Upper lobe of left lung (tissue), 6 donors: ENCODE measurements at places on chromosomes 1 and 21. TPM values are rescaled to one million over a fixed set of nuclear protein-coding genes. Genes with fewer than 3 reads are reported as not detected.

GRCh38 chr21:27476696-27477095, 509.8 kb upstream of the ADAMTS5 start:
- no peaks in the 10 kb centered on the region for H3K4me1 ChIP-seq
- H3K27me3 ChIP-seq = no peaks in the 10 kb centered on the region
- no peak overlapping the region for H3K4me3 ChIP-seq
- no peaks in the 10 kb centered on the region for H3K36me3 ChIP-seq

Gene GIPC2
- 2.1 TPM for total RNA-seq

GRCh38 chr1:65866439-65866838, 73.7 kb downstream of the PDE4B start:
- H3K27ac ChIP-seq = no peak overlapping the region
- H3K4me3 ChIP-seq = no peak overlapping the region
- DNase-seq = no peak
- H3K27me3 ChIP-seq = no peaks in the 10 kb centered on the region

DNA sequence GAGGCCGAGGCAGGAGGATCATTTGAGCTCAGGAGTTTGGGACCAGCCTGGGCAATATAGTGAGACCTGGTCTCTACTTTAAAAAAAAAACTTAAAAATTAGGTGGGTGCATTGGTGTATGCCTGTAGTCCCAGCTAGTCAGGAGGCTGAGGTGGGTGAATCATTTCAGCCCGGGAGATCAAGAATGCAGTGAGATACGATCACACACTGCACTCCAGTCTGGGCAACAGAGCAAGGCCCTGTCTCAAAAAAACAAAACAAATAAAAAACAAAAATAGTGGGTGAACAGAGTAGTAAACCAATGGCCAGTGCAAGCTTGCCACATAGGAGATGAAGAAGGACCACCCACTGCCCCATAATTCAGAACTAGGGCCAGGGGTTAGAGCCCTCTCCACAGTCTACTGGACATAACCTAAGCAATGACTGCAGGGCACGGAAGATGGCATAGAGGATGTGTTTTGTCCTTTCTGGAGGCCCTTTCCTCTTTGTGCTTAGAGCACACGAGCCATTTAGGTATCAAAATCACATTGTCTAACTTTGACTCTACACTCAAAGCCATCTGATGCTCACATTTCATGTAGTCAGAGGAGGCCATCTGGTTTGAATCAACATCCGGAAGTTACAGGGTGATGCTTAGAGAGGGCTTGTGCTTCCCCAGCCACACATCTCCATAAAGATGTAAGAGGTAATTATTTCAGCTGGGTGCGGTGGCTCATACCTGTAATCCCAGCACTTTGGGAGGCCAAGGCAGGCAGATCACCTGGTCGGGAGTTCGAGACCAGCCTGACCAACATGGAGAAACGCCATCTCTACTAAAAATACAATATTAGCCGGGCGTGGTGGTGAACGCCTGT, 12.6 kb downstream of the CD2 start:
- H3K27me3 ChIP-seq = no peaks in the 10 kb centered on the region
- no peak for DNase-seq
- no peak overlapping the region for H3K4me3 ChIP-seq
- no peaks in the 10 kb centered on the region for H3K36me3 ChIP-seq
- peaks cover 4% of the 10 kb centered on the region for H3K4me1 ChIP-seq
- peak overlapping the region; percentile 18 for H3K27ac ChIP-seq

DNA sequence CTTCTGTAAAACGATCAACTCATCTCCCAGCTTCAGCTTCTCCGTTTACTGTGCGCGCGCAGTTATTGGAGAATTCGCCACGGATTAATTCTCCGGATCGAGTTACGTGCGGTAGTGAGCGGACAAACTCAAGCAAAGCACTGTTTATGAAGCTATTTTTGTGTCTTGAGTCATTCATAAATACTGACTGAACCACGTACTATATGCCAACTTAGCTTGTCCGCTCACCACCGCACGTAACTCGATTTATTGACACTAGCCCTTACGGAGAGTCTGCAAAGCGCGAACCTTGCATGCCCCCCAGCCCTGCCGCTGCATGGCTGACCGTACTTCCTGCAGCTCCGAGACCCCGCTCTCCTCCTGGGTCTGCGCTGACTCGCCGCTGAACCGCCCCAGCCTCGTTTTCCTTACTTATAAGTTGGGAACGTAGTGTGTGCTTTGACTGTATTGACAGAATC, 773 bp downstream of the CHD1L start:
- peak; percentile 62 for DNase-seq
- H3K4me3 ChIP-seq = peak overlapping the region; percentile 62
- no peaks in the 10 kb centered on the region for H3K27me3 ChIP-seq
- peaks cover 41% of the 10 kb centered on the region for H3K4me1 ChIP-seq
- H3K27ac ChIP-seq = peak overlapping the region; percentile 87
- no peaks in the 10 kb centered on the region for H3K36me3 ChIP-seq

Gene CFHR3
- total RNA-seq = not detected

DNA sequence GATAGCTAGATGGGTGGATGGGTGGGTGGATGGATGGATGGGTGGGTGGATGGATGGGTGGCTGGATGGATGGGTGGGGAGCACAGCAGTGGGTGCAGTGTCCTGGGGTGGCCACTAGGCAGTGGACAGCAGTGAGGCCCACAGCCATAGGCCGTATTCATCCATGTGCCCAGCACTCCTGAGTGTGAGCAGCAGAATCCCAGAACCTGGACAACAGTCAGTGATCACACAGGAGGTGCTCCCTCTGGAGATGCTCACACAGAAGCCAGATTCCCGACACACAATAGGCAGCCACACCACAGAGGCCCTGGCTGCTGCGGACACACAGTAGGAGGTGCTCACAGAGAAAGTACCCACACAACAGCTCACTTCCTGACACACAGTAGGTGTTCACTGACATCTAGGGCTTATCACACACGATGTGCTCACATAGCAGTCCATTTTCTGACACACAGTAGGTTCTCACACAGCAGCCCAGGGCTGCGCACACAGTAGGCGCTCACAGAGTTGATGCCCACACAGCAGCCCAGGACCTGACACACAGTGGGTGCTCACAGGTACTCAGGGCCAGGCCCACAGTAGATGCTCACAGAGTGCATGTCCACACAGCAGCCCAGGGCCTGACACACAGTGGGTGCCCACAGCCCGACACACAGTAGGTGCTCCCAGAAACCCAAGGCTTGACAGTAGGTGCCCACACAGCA, 64.0 kb downstream of the RAP1GAP start:
- H3K27me3 ChIP-seq = no peaks in the 10 kb centered on the region
- H3K27ac ChIP-seq = no peak overlapping the region
- no peak overlapping the region for H3K4me3 ChIP-seq

Gene COL24A1
- 0.67 TPM for total RNA-seq

Gene GPR161
- total RNA-seq = 13.6 TPM

- no peaks in the 10 kb centered on the region for H3K36me3 ChIP-seq
- no peak overlapping the region for H3K27ac ChIP-seq
- no peaks in the 10 kb centered on the region for H3K27me3 ChIP-seq
- H3K4me3 ChIP-seq = no peak overlapping the region
- DNase-seq = no peak
These were observed 68.0 kb downstream of the ADAMTS1 start for GRCh38 chr21:26777166-26777565.

DNA sequence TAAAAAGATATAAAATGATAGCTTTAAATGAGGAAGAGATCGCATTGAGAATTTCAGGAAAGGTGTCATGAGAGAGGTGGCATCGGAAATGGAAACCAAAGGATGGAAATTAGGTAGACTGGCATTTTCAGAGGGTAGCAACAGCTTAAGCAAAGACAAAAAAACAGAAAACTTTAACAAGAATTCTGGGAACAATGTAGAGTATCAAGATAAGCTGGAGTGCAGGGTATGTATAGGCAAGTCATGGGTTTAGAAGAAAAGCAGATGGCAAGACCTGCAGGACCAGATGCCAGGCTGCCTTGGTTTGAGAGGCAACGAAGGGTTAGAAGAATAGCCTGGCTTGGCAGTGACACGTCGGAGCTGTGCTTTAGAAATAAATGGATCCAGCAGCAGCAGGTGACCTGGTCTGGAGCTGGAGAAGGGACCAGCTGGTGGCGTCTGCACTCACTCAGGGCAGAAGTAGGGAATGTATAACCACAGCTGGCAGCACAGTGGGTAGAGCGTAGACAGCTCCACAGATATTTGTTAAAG, 149.4 kb upstream of the TIAM1 start:
- no peak overlapping the region for H3K4me3 ChIP-seq
- no peaks in the 10 kb centered on the region for H3K27me3 ChIP-seq
- DNase-seq = no peak
- H3K27ac ChIP-seq = no peak overlapping the region
- no peaks in the 10 kb centered on the region for H3K36me3 ChIP-seq

DNA sequence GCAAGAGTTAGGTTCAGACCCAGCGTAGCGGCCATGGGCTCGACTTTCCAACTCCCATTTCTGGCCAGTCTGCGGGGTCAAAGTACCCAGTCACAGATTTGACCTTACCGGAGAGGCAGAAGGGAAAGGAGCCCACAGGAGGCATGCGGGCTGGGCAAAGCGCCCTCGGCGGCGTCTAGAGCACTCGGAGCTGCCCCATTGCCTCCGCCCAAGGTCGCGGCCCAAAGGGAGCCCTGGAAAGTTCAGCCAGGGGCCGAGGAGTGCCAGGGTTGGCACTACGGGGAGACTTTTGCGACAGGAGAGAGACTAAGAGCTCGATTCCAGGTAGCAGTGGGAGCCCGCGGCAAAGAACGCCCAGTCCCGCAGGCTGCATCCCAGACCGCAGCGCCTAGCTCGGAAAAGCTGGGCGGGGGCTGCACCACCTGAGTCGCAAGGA, 896 bp downstream of the KANK4 start:
- peaks cover 15% of the 10 kb centered on the region for H3K4me1 ChIP-seq
- H3K4me3 ChIP-seq = peak overlapping the region; percentile 14
- no peaks in the 10 kb centered on the region for H3K36me3 ChIP-seq
- peak; percentile 75 for DNase-seq
- H3K27me3 ChIP-seq = peaks cover 12% of the 10 kb centered on the region

GRCh38 chr1:19088717-19089442, 121.2 kb downstream of the UBR4 start:
- H3K27ac ChIP-seq = no peak overlapping the region
- H3K36me3 ChIP-seq = peaks cover 69% of the 10 kb centered on the region
- H3K4me3 ChIP-seq = no peak overlapping the region
- H3K4me1 ChIP-seq = peaks cover 16% of the 10 kb centered on the region
- no peaks in the 10 kb centered on the region for H3K27me3 ChIP-seq

DNA sequence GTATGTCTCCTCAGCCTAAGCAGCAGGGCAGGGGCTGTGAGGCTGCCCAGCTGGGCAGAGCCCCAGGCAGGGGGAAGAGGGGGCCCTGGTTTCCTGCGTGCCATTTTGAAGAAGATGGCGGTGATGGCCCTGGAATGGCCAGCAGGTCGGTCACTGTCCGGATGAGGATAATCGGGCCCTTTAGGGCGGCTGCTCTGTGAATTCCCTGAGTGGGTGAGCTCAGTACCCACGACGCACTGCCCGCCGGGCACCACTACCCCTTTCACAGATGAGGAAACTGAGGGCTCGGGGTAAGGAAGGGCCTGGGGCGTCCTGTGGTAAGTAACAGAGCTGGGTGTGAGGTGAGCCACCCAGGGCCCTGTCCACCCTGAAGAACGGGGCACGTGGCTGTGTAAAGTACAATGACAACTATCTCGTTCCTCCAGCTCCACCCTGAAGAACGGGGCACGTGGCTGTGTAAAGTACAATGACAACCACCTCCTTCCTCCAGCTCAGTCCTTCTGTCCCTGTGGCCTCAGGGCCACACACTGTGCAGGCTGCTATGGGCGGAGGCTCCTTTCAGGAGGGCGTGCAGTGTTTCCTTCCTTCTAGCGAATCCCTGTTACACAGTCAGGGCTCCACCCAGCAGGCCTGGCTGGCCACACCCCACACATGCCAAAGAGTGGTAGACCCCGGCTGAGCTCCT, 23.2 kb downstream of the ITGB2 start:
- no peak for DNase-seq
- no peak overlapping the region for H3K4me3 ChIP-seq
- H3K36me3 ChIP-seq = peaks cover 27% of the 10 kb centered on the region
- H3K4me1 ChIP-seq = peaks cover 21% of the 10 kb centered on the region
- no peak overlapping the region for H3K27ac ChIP-seq
- no peaks in the 10 kb centered on the region for H3K27me3 ChIP-seq

GRCh38 chr21:24955275-24955961, 651.9 kb downstream of the MRPL39 start:
- DNase-seq = no peak
- H3K4me3 ChIP-seq = no peak overlapping the region
- no peak overlapping the region for H3K27ac ChIP-seq
- H3K36me3 ChIP-seq = no peaks in the 10 kb centered on the region

DNA sequence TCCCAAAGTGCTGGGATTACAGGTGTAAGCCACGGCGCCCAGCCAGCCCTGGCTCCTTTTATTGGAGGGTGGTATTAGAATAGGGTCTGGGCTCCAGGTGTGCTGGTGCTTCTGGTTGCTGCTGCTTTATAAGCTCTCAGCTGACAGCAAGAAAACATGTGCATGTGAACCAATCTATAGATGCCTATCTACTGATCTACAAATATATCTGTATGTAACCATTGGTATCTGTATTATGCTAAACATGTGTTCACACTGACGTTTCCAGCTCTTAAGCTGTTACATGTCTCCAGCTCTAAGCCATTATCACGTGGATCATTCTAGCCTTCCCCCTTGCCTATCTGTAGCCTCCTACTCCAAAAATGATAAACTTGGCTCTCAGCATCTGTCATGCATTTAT, 82.4 kb downstream of the ST6GALNAC3 start:
- H3K27me3 ChIP-seq = no peaks in the 10 kb centered on the region
- H3K4me3 ChIP-seq = no peak overlapping the region
- H3K4me1 ChIP-seq = peaks cover 6% of the 10 kb centered on the region
- DNase-seq = no peak

DNA sequence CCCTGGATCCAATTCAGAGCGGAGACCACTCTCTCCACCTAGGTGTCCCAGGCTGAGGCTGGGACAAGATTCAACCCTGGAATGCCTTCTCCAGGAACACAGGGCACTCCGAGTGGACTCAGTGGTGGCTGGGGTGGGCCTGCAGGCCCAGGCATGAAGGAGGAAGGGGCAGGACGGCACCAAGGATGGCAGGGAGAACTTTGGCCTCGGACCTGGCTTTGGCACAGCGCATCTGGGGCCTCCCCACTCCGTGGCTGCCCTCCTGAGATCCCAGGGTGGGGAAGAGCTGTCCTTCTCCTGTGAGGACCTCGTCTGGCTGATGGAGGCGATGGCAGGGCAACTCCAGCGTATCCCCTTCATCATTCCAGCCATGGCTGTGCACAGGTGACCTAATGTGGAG, 35.6 kb downstream of the DHCR24 start:
- H3K4me1 ChIP-seq = peaks cover 3% of the 10 kb centered on the region
- peaks cover 16% of the 10 kb centered on the region for H3K36me3 ChIP-seq
- H3K27me3 ChIP-seq = no peaks in the 10 kb centered on the region
- no peak overlapping the region for H3K4me3 ChIP-seq
- DNase-seq = no peak

Gene SGIP1
- 11.1 TPM for total RNA-seq

DNA sequence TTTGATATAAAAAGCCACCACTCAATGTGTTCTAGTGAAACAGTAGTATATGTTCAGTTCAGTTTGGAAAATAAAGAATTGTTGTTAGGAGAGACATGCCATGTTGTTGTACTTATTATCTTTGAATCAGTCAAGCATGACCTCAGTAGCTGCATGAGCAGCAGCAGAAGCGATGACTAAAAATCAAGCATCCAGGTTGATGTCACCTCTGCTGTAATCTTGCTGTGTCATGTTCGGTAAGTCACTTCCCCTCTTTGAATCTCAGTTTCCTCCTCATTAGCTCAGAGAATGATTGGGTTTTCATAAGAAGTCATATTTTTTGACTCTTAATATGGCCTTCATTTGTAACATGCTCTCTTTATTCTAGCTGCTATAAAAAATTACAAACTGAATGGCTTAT, 428.4 kb upstream of the B3GALT2 start:
- no peaks in the 10 kb centered on the region for H3K4me1 ChIP-seq
- no peak overlapping the region for H3K4me3 ChIP-seq
- no peak for DNase-seq
- no peaks in the 10 kb centered on the region for H3K36me3 ChIP-seq
